Large intestine (tissue), 12 donors: ENCODE measurements at places on chromosomes 16 and 17. TPM values are rescaled to one million over a fixed set of nuclear protein-coding genes. Genes with fewer than 3 reads are reported as not detected.
A peak's percentile ranks its signal among the peaks of the same experiment; 100 is the strongest.

The VASN gene
- polyA plus RNA-seq, result 5.7 TPM

The SOX8 gene
- 3.7 TPM for polyA plus RNA-seq

DNA sequence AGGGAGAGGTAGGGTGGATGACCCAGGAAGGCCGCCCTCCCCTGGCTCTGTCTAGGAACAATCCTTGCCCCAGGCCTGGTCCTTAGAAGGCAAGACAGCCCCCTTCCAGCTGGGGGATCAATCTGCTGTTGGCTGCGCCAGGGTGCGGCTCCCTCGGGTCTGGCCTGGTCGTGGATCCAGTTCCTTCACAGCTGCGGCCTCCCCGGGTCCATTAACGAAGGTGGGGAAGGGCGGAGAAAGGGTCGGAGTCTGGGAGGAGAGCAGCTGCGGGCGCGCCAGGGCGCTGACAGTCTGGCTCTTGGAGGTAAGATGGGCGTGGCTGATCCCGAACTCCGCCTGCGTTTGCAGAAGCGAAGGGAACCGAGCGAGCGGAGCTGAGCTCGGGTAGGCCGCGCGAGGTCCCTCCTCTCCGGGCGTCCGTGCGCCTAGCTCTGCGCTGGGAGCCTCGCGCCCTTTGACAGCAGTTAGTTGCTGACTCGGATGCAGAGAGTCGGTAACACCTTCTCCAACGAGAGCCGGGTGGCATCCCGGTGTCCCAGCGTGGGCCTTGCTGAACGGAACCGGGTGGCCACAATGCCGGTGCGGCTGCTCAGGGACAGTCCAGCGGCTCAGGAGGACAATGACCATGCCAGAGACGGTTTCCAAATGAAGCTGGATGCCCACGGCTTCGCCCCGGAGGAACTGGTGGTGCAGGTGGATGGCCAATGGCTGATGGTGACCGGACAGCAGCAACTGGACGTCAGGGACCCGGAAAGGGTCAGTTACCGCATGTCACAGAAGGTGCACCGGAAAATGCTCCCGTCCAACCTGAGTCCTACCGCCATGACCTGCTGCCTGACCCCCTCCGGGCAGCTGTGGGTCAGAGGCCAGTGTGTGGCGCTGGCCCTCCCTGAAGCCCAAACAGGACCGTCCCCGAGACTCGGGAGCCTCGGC lies at the start of gene HSPB9:
Gene HSPB9 (plus strand): TSS at position 434 of the 933 bp plus-strand sequence. CDS start 47 bp downstream, at position 481.
- peak; percentile 92 for DNase-seq

DNA sequence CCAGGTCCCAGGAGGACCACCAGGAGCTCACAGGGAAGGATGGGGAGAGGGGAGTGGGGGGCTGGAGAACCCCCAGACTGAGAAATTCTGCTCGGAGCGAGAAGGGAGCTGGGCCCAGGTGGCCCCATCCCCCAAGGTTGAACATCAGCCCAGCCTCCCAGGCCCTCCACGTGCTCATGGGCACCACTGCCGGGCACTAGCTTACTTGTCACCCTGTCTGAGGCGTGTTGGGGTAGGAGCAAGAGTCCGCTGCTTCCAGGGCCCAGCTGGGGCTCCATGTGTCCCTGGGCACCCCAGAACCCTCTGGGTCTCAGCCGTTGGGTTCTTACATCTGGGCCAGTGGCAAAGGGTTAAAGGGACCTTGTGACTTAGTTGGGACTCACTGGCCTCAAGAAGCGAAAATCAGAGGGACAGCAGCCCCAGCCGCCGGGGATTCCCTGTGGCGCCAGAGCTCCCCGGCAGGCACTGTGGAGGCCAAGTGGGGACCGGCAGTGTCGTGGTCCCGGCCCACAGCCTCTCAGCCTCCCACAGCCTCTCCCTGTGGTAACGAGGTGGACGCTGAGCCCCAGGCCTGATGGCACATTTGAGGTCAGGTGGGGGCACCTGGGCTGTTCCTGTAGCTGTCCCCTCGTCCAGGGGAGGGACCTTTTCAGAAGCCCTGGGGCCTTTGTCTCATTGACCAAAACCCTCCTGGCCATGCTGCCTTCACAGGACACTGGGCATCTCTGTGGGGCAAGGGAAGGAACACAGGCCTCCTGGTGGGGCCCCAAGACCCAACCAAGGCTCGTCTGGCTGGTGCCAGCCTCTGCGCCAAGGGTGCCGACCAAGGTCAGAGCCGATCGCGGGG lies 33.7 kb upstream of the CDH15 start:
- no peak for DNase-seq

GRCh38 chr17:81477173-81477572 lies 35.4 kb downstream of the ACTG1 start:
- no peak for DNase-seq

DNA sequence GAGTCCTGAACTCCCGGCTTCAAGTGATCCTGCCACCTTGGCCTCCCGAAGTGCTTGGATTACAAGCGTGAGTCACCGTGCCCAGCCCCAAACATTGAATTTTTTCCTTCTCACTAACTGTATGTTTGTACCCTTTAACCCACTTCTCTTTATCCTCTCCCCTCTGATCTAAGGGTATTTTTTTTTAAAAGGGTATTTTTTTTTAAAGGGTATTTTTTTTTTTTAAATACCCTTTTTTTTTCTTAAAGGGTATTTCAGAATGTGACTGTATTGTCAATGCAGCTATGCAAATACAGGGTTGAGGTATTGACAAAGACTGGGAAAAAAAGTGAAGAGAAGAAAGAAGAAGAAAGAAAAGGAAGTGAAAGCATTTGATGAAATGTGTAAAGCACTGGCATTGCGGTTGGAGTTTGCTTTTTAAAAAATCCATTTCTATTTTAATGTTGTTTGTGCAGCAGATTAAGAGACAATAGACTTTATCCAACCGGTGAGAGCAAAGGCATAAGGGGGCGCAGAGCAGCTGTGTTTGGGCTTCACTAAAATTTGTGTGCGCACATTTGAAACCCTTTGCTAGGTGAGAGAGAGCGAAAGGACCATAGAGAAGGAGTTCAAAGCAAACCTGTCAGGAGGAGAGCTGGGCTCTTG lies 42.4 kb downstream of the SYT17 start:
- no peak for DNase-seq
